Astrocyte of the hippocampus (primary cell): ENCODE measurements at places on chromosomes 7 and 10.

- DNase-seq = no peak
Observed at GRCh38 chr10:132449051-132449810, 52.2 kb downstream of the PWWP2B start.

DNA sequence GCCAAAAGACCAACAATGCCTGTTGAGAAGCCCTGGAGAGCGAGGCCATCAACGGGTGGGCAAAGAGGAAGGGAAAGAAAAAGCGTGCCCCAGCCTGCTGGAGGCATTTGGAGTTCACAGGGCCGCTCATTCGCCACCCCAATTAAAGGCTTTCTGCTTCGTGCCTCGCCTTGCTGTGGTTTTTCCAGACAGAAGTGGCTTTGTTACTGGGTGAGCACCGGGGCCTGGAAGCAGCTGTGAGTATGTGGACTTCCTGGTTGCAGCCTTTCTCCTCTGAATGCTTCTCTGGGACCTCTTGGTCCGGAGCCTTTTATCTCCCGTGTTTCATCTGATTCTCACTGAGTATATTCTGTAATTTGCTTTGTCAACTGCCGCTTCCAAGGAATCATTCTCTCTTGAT lies 118.1 kb upstream of the EGR2 start:
- DNase-seq = peak; percentile 23

DNA sequence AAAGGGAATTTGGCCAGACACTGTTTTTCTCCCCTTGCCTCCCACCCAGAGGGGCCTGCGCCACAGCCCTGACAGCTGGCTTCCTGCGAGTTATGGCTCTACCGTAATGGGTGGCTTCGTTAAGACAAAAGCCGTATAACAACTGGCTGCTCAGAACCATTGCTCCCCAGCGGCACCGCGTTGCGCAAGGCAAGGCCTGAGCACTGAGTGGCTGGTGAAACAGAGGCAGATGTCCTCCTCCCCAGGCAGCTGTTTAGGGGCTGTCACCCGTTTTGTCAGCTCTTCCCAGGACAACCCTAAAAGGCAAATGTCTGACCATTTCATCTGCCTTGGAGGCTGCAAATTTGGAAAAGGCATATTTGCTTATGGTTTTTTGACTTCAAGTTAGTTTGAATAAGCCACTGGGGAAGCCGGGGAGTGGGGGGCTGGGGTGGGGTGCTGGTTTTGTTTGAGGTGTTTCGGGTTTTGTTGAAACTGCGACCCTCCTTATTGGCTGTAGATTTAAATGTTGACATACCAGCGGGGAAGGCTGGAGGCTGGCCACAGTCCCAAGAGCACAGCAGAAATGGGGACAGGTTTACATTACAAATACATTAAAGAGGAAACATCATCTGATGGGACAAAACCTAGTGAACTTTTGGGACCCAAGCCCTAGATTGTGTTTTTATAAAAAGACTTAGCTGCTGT lies 681 bp upstream of the SPOCK2 start:
- DNase-seq = no peak

DNA sequence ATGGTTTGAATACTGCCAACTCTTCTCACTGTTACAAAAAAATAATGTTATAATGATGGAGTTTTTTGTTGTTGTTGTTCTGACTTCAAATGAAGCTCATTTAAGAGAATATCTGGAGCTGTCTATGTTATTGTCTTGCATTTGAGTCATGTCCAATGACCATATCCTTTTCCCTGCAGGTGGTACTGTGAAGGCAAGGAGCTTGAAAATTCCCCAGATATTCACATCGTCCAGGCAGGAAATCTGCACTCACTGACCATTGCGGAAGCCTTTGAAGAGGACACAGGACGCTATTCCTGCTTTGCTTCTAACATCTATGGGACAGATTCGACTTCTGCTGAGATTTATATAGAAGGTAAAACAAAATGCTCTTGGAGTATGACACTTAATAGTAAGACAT lies 33.5 kb downstream of the MYPN start:
- DNase-seq = no peak

- DNase-seq = peak; percentile 33
Observed at GRCh38 chr7:75596727-75597614, 104.9 kb downstream of the SPDYE5 start.

DNA sequence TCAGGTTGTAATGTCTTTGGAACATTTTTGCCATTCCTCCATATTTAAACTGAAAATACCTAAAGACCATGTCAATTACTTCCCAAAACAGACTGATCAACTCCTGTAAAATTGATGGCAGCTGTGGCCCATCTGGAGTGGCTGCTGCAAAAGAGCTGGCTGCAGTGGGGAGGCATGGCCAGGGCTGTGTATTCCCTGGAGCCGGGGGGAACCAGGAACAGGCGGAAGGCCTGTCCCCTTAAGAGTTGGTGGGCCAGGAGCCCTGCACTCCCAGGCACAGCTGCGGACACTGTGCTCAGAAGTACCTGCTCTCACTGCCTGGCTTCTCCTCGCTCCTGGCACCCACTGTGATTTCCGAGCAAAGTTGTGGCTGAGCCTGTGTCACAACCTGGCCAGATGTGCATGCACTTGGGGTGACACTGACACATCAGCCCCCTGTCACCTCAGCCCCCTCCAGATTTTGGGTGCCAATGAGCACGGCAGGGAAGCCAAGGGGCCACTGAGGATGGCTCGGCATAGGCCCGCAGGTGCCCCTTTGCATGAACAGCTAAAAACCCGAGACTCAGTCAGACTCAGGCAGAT lies 116.1 kb downstream of the DGKB start:
- no peak for DNase-seq

GRCh38 chr10:59991661-59992060 lies 85.3 kb upstream of the CCDC6 start:
- peak; percentile 71 for DNase-seq

GRCh38 chr10:18233775-18234174 lies 93.6 kb downstream of the CACNB2 start:
- peak; percentile 15 for DNase-seq

- no peak for DNase-seq
Observed at GRCh38 chr7:99143521-99143852, 421 bp downstream of the SMURF1 start.

GRCh38 chr10:1402016-1402770 lies 335.1 kb downstream of the ADARB2 start:
- DNase-seq = no peak

DNA sequence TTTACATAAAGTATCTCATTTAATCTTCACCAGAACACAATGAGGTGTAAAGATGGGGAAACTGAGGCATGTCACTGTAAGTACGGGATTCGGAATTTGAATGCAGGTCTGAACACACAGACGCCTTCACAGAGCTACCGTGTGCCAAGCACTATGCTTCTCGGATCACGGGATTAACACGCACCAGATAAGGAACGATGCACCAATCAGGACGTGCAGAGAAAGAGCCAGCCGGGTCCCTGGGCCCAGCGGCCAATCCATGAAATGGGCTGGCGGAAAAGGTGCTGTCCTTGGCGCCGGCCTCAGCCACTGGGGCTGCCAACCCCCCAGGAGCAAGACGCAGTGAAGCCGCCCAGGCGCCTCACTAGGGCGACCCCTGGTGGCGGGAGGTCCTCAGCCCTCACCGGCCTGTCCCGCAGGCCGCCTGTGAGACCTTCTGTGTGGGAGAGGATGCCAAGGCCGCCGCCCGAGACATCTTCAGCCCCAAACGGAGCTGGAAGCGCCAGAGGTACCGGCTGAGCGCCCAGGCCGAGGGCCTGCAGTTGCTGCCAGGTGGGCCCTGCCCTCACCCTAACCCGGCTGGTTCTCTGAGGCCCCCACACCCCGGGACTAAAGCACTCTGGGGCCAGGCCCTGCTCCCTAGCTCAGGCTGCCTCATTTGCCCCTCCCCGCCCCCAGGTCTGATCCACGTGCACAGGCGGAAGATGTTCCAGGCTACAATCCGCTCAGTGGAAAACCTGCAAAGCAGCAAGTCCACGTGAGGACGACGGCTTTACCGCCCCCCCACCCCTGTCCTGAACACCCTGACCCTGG lies 15.6 kb downstream of the ATG9B start:
- peak; percentile 39 for DNase-seq

DNA sequence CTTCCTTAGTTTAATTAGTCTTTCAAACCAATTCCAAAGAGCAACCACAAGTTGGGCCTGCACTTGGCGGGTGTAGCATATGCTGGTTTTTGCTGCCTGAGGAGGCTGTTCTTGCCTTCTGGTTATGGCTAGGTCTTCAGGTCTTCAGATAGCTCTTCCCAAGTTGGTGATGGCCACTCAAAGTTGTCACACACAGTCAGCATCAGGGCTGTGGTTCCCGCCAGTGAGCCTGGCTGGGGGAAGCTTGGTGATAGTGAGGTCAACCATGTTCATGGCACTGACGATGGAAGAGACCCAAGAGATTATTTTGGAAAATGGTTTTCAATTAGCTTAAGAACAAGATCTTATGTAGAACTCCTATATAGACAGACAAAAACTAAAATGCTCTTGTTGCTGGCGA lies 18.8 kb upstream of the HTR5A start:
- no peak for DNase-seq

- DNase-seq = no peak
Observed at GRCh38 chr10:66931949-66932343, 6.1 kb downstream of the LRRTM3 start.

- no peak for DNase-seq
Observed at GRCh38 chr10:131213741-131214505, 97.6 kb downstream of the TCERG1L start.

DNA sequence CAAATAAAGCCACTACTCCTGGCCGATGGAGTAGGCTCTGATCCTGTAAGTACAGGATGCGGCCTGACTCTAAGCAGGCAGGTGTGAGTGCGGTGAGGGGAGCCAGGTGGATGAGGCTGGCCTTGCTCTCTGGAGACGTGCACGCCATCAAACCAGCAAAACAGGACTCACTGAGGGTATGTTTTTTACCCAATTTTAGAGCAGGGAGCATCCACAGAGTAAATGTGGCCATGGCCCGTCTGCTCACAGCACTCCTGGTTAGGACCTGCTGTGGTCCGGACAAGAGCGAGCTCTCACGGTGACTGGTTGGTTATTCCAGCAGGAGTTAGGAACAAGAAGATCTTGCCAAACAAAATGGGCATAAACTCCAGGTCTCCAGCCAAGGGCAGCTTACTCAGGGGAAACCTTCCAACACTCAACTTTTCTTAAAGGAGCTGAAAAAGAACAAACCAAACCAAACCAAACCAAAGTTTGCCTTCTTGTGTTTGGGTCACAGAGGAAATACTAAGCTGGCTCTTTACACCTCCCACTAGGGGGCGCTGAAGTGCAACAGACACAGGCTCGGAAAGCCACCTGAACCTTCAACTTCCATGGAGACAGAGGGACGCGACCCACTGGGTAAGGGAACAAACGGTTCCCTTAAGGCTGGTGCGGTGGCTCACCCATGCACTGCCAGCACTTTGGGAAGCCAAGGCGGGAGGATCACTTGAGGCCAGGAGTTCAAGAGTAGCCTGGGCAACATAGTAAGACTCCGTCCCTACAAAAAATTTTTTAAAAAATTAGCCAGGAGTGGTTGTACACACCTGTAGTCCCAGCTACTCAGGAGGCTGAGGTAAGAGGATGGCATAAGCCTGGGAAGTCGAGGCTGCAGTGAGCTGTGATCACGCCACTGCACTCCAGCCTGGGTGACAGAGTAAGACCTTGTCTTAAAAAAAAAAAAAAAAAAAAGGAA lies 122.4 kb downstream of the CLEC2L start:
- peak; percentile 92 for DNase-seq

DNA sequence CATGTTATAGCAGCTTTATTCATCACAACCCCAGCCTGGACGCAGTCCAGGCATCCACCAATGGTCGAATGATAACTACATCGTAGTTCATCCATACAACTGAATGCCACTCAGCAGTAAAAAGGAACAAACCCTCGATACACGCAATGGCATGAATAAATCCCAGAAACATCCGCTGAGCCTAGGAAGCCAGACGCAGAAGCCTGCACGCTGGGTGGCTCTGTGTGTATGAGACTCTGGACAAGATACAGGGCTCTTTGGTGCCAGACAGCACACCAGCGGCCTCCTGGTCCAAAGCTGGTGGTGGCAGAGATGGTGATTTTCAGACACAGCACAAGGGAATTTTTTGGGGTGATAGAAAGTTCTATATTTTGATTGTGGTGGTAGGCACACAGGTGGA lies 10.0 kb upstream of the CRYGN start:
- DNase-seq = no peak

- DNase-seq = no peak
Observed at GRCh38 chr7:107785926-107786325, 17.1 kb downstream of the SLC26A3 start.

- no peak for DNase-seq
Observed at GRCh38 chr7:158569858-158570323, 17.7 kb downstream of the PTPRN2 start.

DNA sequence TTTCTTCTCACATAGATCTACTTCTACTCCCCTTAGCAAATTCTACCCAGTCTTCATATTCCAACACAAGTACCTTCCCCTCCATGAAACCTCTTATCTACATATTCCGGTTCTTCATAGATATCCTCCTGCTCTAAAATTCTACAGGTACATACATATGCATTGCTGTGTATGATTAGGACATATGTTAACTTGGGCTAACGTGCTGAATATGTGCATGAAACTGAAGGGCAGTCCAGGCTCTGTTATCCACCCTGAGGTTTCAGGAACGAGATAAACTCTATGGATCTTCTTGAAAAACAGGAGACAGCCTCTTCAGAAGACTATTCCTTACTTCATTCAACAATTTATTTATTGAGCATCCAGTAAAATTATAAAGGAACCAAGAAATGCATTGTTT lies 31.5 kb downstream of the TM9SF3 start:
- no peak for DNase-seq

GRCh38 chr7:123319911-123320310 lies 120.1 kb upstream of the SLC13A1 start:
- DNase-seq = no peak

GRCh38 chr7:105307163-105307672 lies 81.5 kb downstream of the SRPK2 start:
- no peak for DNase-seq

GRCh38 chr7:135924302-135924701 lies 52.9 kb downstream of the MTPN start:
- no peak for DNase-seq

- DNase-seq = peak; percentile 95
Observed at GRCh38 chr10:28984431-28984830, 304.4 kb upstream of the LYZL1 start.

GRCh38 chr7:116087291-116087690 lies 56.7 kb upstream of the TFEC start:
- no peak for DNase-seq

GRCh38 chr10:52322323-52322722 lies 8.2 kb downstream of the DKK1 start:
- no peak for DNase-seq

- peak; percentile 66 for DNase-seq
Observed at GRCh38 chr10:89369156-89370105, 8.4 kb upstream of the IFIT1B start.

- DNase-seq = no peak
Observed at GRCh38 chr10:10498781-10499180, 518.9 kb upstream of the CELF2 start.
